Non-pigmented ciliary epithelial cell (primary cell): ENCODE measurements at places on chromosomes 3 and 15.

GRCh38 chr3:71672340-71672739 lies 52.9 kb downstream of the EIF4E3 start:
- no peak for DNase-seq

- DNase-seq: no peak
Measured at GRCh38 chr3:123099331-123100192, 32.7 kb downstream of the PDIA5 start.

DNA sequence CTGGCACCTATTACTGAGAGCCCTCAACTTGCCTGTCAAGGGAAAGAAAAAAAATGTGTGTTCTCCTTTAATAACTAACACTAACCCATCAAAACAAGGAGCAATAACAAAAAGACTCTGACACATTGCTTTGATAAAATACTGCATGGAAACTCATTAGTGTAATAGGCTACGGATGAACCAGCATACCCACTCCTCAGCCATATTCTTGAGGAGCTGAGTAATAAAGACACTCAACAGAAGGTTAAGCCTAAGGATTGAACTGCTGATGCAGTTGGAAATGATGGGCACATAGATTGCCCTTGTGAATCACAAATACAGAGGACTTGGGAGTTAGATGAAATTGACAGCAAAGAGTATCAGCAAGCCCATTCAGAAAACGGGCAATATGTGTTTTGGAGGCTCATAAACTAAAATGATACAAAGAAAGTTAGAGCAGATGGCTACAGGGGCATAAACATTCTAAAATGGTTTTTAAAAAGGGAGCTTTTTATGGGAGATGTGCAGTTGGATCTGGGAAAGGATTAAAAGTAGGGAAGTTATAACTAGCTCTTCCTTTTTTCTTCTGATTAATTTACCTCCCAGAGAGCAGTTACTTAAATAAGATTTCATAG lies 447.6 kb upstream of the IL12A start:
- no peak for DNase-seq

DNA sequence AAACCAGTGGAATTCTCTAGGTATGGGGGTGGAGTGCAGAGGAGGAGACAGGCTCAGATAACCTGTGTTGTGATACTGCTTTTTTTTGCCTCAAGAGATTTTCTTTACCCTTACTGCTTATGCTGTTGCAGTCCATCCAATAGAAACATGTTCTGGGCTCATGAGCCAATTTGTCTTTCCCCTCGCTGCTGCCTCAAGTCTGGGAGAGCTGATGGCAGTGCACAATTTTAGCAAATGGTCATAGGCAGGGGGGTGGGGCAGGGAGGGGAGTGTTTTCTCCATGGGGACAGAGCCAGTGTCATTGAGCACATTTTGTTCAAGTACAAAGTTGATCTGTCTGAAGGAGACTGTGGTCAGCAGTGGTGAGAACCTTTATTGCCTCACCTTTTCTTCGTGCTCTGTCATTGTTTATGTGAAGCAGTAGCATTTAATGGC lies 134.9 kb downstream of the MBNL1 start:
- DNase-seq: no peak

DNA sequence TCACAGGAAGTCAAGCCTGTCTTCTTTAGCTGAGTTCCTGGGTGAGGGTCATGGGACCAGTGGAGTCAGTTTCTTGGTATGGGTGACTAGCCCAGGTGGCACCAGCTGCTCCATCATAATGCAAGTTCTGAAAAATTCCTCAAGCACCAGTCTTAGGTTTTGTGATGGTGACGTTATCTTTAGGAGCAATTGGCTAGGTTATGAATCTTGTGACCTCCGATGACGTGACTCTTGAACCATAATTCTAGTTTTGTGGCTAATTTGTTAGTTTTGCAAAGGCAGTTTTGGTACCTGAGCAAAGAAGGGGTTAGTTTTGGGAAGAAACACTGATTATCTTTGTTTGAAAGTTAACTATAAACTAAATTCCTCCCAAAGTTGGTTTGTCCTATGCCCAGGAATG lies 608.4 kb downstream of the VGLL3 start:
- no peak for DNase-seq

- no peak for DNase-seq
Measured at GRCh38 chr3:126358038-126358815, 1.0 kb upstream of the KLF15 start.

- DNase-seq: peak; percentile 20
Measured at GRCh38 chr3:107752202-107752990, 229.6 kb downstream of the BBX start.
